ENCODE measurements at places on chromosomes 5 and 9. TPM values are rescaled to one million over a fixed set of nuclear protein-coding genes. Genes with fewer than 3 reads are reported as not detected.

DNA sequence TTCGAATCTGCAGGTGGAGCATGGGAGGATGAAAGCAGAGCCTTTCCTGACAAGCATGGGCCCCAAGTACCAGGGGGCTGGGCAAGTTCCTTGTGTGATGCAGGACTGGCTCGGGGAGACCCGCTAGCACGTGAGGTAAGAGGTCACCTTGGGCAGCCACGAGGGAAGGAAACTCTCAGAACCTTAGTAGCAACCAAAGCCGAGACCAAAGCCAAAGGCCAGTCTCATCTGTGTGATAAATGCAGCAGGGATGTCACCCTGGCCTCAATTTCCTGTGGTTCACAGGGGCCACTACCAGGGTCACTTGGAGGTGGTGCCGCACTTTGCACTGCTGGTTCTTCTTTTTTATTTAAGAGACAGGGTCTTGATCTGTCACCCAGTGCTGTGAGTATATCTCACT is 39.5 kb downstream of the PRRT1B start:
- DNase-seq, result no peak

DNA sequence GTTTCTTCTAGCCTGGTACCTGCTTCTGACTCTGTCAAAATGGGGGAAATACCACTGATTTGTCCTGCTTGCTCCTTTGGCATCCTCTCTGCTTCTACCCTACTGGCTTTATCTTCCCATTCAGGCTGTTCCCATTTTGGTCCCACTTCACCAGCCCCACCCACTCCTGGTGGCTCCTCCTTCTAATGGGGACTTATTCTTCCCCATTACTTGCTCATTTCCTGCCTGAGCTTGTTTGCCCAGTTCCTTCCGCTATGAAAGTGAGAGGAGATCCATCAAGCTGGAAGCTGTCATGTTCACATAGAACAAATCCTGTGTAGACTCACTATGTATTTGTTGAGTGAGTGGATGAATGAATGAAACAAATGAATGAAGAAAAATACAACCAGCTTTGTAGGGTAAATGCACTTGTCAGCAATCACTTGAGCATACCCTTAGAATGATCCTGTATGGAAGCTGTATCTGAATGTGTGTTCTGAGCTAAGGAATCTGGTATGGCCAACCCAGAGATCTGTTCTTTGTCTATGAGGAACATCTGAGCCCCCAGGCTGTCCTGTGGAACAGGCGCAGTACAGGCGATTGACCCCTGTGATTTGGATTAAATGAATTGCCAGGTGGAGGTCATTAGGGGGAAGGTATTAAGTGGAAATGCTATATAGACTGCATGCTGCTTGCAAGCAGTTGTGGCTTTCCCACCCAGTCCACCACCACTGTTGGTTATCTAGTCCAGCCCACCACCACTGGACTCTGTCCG is 89.5 kb downstream of the APBA1 start:
- no peak for DNase-seq

DNA sequence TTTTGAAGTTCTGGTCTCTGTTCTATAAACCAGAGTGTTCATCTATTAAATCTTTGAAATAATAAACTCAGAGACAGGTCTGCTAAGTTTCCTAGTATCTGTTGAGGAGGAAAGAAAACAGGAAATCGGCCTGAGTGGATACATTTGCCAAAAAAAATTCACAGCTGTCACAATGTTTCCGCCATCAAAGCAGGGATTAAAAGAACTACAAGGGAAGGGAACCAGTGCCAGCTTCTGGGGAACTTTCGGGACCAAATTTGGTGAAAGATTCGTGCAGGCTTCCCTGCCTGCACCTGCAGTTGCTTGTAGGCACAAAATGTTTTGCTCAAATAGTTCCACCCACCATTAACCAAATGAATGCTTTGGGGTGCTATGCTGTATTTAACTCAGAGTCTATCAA is 267.5 kb downstream of the MSX2 start:
- no peak for DNase-seq

GRCh38 chr9:70218767-70219166 is 40.0 kb upstream of the SMC5 start:
- no peak for DNase-seq

The FAM153A gene
- total RNA-seq, result 3.5 TPM

- DNase-seq, result no peak
Observed at GRCh38 chr9:16515879-16516301, 354.6 kb downstream of the BNC2 start.

The ZNF608 gene
- 18.2 TPM for total RNA-seq

DNA sequence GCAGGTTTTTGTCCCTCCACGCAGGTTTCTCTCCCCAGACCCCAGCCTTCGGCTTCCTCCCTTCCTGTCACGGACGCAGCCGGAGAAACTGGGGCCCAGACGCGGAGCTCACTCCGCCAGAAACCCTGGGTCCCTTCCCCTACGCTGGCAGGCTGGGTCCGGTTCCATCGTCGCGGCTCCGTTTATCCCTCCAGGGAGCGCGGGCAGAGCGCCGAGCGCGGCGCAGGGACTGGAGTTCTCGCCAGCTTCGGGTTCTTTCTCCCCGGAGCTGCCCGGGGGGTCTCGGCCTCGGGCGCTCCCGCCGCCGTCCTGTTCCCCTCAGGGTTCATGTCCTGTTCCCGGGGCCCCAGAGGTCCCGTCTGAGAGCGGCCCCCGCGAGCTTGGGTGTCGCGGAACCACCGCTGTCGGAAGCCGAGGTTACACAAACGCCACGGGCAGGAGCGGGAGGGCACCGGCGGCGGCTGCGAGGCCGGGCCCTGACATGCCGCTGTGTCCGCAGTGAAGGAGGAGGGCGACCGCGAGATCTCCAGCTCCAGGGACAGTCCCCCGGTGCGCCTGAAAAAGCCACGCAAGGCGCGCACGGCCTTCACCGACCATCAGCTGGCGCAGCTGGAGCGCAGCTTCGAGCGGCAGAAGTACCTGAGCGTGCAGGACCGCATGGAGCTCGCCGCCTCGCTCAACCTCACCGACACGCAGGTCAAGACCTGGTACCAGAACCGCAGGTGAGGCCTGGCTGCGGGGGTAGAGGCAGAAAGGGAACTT is 4.6 kb downstream of the BARHL1 start:
- peak; percentile 26 for DNase-seq

GRCh38 chr9:129904734-129905133 is 69.5 kb downstream of the USP20 start:
- DNase-seq, result no peak

DNA sequence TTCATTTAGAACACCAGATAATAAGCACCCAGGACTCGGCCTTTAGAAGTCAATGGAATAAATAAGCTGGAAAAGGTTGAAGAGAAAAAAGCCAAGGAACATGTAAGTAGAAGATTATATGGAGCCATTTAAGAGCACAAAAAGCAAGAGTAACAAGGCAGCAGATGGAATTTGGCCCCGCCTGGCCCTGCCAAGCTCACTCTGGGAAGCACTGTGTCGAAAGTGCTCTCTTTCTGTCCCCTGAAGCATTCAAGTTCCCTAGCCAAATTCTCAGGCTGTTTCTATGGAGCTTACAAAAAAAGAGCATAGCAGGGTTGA is 73.0 kb upstream of the GPR151 start:
- DNase-seq, result no peak

- DNase-seq, result no peak
Observed at GRCh38 chr9:68574150-68574549, 33.5 kb upstream of the TMEM252 start.

GRCh38 chr9:21037278-21037677 is 5.8 kb upstream of the HACD4 start:
- DNase-seq, result no peak

GRCh38 chr5:56813302-56813701 is 2.0 kb upstream of the MAP3K1 start:
- no peak for DNase-seq

- no peak for DNase-seq
Observed at GRCh38 chr5:134559672-134560071, 34.2 kb downstream of the JADE2 start.

- no peak for DNase-seq
Observed at GRCh38 chr5:22372376-22372775, 480.8 kb downstream of the CDH12 start.

GRCh38 chr5:134510970-134511795 is 14.3 kb upstream of the JADE2 start:
- no peak for DNase-seq

The QRFP gene
- total RNA-seq, result not detected

GRCh38 chr9:126488881-126489404 is 124.8 kb upstream of the LMX1B start:
- no peak for DNase-seq

The SMIM27 gene
- 19.1 TPM for total RNA-seq

The ZNF879 gene
- 4.6 TPM for total RNA-seq

The CATSPER3 gene
- 0.74 TPM for total RNA-seq

The NR4A3 gene
- 4.1 TPM for total RNA-seq

GRCh38 chr5:167061695-167062094 is 1229.8 kb upstream of the WWC1 start:
- no peak for DNase-seq

The SLCO6A1 gene
- not detected for total RNA-seq

The TEX48 gene
- not detected for total RNA-seq

- DNase-seq, result peak; percentile 44
Observed at GRCh38 chr5:178793151-178793550, 62.7 kb upstream of the ZNF354A start.

DNA sequence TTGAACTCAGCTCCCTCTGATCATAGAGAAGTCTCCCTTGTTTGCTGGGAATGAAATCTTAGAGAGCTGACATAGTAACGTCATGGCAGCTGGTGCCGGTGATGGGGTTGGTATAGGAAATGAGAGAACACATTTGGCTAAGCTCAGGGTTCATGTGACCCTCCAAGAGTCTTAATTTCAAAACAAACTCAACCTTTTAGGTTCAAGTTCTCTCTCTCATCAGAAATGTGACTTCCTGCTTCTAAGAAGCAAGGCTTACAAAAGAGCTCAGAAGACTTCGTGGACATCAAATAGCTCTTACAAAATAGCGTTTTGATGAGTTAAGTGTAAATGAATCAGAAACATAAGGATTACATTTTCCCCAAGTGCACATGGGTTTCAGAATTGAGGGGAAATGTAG is 97.3 kb downstream of the PAPPA start:
- DNase-seq, result no peak

The LCN15 gene
- total RNA-seq, result 0.59 TPM

- no peak for DNase-seq
Observed at GRCh38 chr5:133930061-133930812, 38.2 kb downstream of the C5orf15 start.

DNA sequence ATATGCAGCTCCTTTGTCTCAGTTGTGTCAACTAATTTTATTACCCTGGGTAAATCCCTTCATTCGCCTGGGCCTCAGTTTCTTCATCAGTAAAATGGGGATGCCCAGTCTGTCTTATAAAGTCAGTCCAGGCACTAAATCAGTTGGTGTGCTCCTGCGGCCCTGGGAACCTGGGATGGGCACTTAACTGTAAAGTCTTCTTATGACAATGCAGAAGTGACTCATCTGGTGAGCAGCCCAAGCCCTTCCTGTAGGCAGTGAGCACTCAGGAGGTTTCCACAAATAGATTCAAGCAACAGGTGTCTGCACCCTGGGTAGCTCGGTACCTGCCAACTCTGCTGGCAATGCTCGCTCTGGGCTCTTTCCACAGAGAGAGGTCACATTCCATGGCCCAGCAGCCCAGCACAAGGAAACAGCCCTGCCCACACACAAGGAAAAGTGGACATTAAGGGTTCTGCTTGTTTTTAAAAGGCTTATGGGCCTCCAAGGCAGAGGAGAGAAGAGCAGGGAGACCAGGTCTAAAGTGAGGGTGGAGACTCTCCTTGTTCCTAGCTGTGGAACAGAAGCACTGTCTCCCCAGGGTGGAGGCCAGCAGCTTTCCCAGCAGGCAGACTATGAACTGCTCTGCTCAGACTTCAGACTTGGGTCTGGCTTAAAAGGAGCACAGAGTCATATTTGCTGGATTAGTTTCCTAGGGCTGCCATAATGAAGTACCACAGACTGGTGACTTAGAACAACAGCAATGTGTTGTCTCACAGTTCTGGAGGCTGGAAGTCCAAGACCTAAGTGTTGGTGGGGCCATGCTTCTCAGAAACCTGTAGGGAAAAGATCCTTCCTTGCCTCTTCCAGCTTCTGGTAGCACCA is 89.7 kb upstream of the ADRA1B start:
- DNase-seq, result no peak

All from left ventricle myocardium superior (tissue), 1 donor.